Fibroblast of the aortic adventitia (primary cell): ENCODE measurements at places on chromosomes 1 and 21. TPM values are rescaled to one million over a fixed set of nuclear protein-coding genes. Genes with fewer than 3 reads are reported as not detected.

The WNT3A gene
- total RNA-seq, result not detected in 2 replicates

The TEX38 gene
- total RNA-seq, result not detected in 2 replicates

The CHODL gene
- total RNA-seq, result 1.1 and 5.7 TPM in 2 replicates

The CNR2 gene
- total RNA-seq, result under 0.01 TPM in 1 of 2 replicates, not detected in the other

The CR1 gene
- not detected in 2 replicates for total RNA-seq

The MYCL gene
- 0.41 and 0.81 TPM in 2 replicates for total RNA-seq

The PLA2G4A gene
- total RNA-seq, result 7.3 and 74.7 TPM in 2 replicates

The MX2 gene
- total RNA-seq, result 3.8 and 4.2 TPM in 2 replicates

DNA sequence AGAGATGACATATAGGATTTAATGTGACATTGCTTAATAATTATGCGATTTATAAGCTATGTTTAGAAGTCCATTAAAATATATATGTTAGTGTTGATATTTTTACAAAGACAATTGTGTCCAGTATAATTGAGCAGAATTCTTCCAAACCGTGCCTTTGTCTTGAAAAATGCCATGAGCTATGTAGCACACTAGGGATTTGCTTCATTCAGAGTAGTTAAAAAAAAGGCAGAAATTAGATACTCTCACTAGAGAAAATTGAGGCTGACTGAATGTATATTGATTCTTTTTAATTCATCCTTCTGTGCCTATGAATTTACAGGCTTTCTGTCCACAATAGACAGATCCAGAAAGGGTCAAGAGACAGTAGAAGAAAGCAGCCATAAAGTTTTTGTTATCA lies 429.0 kb downstream of the NEGR1 start:
- DNase-seq, result no peak

DNA sequence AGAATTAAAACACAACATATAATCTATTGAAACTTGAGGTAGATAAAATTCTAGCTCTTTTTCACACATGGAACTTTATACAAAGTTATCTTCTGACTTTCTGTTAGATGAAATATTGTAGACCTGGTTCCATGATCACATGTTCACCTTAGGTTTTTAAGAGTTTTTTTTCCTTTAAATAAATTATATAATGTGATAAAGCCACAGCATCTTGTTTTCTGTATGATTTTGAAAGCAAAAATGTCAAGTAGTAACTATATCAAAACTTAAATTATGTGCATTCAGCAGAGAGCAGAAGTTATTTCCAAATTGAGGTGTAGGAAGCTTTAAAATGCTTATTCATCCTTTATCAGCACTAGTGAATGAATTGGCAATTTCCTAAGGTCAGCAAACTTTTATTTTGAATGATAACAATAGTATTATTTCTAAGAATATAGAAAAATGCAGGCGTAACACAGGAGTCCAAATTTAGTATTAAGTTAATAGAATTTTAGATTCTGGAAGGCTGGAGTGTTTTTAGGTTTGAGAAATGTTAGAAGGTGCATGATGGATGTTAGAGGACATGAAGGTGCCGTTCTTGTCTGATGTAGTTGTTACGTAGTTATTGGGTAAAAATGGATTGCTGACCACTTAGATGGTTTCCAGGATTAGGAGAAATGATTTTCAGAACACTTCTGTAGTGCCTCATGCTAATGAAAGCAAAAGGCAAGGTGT lies 17.5 kb downstream of the BACH1 start:
- peak; percentile 19 for DNase-seq

- no peak for DNase-seq
These were observed 11.1 kb upstream of the RASSF5 start for GRCh38 chr1:206496131-206496793.

DNA sequence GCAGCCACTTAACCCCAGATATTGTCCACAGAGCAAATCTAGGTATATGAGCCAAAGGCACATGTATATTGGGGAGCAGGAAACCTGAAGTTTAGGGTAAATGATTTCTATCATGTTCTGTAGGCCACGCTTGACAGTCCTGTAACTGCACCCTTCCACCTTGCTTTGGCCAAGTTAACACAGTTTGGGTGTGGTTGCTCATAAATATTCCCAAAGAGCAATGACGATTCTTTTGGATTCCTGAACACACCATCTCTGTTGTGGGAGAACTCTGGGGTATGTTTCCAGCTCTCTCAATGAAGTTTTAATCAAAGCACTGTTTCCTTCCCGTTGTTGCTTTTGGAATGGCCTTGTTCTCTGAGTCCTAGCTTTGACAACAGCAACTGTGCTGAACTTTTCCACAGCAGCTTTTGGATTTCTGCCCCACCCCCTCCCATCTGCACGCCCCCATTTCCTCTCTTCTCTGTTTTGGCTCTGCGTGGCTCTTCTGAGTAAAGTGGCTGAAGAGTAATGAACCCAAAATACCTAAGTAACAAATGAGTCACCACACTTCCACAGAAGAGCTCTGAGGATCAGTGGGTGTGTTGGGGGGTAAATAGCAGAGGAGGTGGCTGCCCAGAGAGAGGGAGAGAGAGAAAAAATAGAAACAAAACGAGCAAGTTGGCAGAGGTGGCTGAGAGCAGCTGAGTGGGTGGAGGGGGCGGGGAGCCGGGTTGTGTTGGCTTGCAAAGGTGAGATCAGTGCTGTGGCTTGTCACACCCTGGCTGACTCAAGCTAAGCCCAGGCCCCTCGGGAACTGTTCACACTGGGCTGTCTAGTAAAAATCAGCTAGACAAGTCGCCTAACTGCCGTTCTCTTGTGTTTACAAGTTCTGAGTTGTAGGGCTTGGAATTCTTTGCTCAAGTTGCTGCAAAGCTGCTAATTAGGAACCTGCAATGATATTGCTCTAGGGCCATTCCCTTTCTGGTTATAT lies 26.9 kb upstream of the RAP1A start:
- peak; percentile 94 for DNase-seq

- DNase-seq, result no peak
These were observed 7.2 kb upstream of the PADI1 start for GRCh38 chr1:17197696-17198095.

GRCh38 chr1:176938375-176938774 lies 226.1 kb downstream of the ASTN1 start:
- no peak for DNase-seq

DNA sequence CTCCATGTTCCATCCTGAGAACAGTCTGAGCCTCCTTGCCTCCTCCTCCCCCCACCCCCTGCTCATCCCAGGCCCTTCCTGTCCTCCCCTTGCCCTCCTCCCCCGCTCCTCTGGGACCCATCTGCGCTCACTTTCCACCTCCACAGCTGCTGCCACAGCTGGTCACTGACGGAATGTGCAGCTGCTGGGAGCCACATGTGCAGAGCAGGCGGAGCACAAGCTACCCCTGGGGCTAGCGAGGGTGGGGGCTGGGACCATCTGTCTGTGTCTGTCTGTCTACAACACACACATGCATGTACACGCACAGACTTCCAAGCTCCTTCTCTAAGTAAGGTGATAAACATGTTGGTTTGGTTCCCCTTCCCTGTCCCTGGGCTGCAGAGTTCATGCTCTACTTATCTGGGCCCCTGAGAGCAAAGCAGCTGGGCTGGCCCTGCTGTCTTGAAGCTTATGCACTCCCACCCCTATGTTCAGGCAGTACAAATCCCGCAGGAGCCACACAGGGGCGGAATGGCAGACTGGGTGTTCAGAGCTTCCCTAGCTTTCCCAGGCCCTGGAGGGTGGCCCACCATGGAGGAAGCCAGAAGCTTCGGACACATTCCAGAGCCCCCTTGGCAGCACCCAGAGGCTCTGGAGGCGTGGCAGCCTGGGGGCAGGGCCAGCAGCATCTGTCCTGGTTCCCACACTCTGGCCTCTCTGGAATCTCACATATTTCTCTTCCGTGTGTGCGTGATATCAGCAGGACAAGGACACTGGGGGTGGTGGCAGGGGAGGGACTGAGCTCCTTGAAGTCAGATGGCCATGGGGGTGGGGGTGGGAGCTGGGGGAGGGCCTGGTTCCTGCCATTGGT lies 7.0 kb upstream of the HEYL start:
- DNase-seq, result peak; percentile 25

GRCh38 chr1:145985502-145986439 lies 10.6 kb downstream of the TXNIP start:
- DNase-seq, result peak; percentile 81

DNA sequence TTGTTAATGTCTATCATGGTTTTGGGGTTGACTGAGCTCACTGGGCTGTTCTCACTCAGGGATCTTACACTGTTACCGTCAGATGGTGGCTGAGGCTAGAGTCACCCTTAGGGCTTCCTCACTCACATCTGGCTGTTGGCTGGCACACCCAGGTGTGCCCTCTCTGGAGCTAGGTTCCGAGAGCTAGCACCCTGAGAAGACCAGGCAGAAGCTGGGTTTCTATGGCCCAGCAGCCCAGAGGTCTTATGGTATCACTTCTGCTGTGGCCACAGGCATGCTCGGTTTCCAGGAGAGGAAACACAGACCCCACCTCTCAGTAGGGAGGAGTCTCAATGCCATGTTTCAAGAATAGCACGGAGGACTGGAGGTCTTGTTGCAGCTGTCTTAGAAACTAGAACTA lies 20.7 kb upstream of the KIF1B start:
- no peak for DNase-seq

DNA sequence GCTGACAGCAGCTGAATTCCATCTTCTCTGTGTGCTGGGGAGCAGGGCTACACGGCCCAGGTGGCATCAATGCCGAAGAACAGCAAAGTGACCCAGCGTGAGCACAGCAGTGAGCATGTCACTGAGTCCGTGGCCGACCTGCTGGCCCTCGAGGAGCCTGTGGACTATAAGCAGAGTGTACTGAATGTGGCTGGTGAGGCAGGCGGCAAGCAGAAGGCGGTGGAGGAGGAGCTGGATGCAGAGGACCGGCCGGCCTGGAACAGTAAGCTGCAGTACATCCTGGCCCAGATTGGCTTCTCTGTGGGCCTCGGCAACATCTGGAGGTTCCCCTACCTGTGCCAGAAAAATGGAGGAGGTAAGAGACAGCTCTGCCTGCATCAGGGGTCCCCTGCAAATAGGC lies 16.6 kb downstream of the SLC6A17 start:
- DNase-seq, result no peak

DNA sequence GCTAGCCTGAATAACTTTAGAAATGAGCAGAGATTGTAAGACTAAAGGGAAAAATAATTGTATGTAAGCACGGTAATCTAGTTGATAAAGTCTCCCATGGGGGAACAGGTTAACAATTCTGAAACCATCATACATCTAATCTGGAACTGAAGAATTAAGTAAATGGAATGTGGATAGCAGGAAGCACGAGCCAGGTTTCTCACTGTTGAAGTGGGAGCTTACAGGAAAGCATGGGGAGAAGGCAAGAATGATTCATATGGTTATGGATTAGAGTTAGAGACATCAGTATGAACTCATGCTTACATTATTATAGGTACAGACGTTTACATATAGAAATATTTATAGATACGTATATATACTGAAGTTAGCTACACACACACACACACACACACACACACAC lies 83.0 kb downstream of the LEPR start:
- DNase-seq, result no peak

- DNase-seq, result no peak
These were observed 13.9 kb upstream of the RHOU start for GRCh38 chr1:228721407-228721806.

DNA sequence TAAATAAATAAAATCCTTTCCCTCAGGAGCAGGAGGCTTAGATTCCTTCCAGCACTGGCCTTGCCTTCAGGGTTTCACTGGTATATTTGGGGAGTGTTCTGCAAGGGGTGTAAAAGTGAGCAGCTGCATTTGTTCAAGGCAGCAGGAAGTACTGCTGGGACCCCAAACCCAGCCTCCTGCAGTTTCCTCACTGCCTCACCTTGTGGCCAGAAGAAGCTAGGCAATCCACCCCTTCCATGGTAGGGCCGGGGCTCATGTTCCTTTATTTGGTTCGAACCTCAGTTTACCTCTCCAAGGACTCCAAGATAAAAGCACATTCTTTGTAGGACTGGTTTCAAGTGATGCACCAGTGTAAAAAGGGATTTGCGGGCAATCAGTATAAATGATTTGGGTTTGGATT lies 21.0 kb upstream of the CFAP126 start:
- DNase-seq, result no peak

DNA sequence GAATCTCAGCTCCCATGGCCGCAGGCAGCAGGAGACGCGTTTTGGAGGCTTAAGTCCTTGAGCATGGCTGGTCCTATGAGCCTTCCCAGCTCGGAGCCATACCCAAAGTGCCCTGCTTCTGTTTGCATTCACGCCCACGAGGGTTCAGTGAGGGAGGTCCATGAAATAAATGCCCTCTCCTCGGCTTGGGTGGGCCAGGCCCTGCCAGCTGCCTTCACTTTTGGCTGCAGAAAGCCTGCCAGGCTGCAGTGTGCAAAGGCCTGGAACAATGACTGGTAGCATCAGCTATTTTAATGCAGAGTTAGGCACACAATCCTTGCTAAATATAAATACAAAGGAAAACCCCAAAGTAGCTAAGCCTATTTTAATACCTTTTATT lies 49.4 kb downstream of the H3-3A start:
- no peak for DNase-seq

DNA sequence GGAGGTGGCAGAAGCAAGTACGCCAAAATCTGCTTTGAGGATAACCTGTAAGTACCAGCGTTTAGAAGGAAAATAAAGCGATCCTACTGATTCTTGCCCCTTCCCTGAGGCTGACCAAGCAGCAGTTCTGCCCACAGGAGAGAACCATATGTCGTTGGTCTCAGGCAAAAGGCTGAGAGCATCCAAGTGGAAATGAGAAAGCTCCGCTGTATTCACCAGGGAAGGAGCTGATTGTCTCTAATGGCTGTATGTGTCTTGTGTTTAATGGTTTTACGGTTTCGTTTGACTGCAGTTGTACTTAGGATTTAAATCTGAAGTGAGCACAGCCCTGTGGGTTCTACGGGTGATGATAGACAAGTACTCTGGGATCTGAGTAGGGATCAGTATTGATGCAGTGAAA lies 21.9 kb downstream of the FAM3B start:
- no peak for DNase-seq

GRCh38 chr1:168224991-168225390 lies 813 bp upstream of the SFT2D2 start:
- no peak for DNase-seq

GRCh38 chr21:23401278-23401677 lies 2206.0 kb downstream of the MRPL39 start:
- no peak for DNase-seq

GRCh38 chr1:209885403-209886218 lies 52.4 kb upstream of the SYT14 start:
- no peak for DNase-seq

DNA sequence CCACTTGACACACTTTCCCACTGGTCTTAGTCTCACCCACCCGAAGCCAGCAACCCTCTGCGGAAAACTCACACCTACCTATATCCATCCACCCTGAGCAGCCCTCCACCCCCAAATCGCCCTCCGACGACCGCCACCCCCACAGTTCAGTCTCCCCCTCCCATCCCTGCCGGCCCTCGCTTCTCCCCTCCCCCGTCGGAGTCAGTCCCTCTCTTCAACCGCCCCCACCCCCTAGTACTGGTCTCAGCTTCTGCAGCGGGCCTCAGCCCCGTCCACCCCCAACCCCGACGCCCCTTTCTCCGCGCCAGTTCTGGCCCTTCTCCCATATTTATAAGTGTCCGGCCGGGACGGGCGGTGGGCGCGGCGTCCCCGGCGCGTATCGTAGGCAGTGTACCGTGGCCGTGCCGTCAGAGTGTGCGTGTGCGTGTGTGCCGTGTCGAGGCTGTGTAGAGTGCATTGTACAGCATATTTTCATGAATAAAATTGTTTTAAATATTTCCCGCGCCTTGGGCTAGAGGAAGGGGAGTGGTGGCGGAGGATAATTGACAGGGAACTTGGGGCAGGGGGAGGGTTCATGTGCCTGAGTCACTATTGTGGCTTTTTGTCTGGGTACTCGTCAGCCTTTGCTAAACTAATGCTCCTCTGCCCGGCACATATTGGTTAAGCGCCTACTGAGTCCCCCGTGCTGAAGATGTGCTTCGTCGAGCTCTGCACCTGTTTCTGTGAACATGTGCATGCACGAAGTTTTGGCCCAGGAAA lies 22.0 kb downstream of the FOXO6 start:
- no peak for DNase-seq

GRCh38 chr1:221164029-221164428 lies 284.8 kb downstream of the HLX start:
- peak; percentile 57 for DNase-seq
